ENCODE measurements at places on chromosomes 6 and 20.

DNA sequence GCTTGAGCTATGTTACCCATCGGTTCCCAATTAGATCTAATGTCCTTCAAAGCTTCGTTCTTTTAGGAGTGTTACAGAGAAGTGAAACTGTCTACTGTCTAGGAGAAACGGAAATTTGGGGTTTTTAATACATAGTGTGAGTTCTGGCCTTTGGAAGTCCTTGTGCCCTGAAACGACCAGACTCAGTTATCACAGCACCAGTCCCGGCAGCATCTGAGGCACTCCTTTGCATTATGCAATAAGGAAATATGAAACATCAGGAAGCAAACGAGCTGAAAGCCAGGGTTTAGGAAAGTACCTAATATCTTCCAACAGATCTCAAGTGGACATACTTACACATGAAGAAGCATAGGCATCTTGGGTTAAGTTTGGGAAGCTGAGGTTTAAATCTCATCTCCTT is 61.8 kb upstream of the ADGRF1 start:
- DNase-seq, result no peak

DNA sequence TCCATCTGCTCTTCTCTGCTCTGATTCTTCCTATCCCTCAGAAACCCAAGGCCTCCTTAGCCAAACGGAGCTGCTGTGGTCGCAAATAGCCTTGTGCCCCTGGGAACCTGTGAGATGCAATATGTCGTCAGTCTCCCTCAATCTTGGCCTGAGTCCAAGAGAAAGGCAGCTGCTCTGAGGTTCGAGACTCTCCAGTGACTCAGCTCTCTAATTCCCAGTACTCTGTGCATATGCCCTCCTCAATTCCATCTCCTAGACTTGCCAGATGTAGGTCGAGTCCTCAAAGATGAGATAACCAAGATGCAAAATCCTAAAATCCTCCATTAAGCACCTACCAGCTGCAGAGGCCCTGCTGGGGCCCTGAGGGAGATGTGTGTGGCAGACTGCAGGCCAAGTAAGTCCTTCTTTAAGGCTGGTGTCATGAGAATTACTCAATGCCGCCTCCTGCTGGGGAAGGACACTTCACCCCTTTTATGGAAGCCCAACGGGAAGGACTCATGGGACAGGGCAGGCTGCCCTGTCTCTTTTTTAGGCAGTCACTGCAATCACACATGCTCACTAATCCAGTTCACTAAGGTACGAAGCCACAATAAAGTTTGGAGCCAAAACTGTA is 28.5 kb downstream of the C6orf15 start:
- no peak for DNase-seq

- DNase-seq, result no peak
Measured at GRCh38 chr6:22891934-22892333, 322.6 kb downstream of the HDGFL1 start.

- no peak for DNase-seq
Measured at GRCh38 chr6:44093066-44093465, 34.2 kb downstream of the MRPL14 start.

DNA sequence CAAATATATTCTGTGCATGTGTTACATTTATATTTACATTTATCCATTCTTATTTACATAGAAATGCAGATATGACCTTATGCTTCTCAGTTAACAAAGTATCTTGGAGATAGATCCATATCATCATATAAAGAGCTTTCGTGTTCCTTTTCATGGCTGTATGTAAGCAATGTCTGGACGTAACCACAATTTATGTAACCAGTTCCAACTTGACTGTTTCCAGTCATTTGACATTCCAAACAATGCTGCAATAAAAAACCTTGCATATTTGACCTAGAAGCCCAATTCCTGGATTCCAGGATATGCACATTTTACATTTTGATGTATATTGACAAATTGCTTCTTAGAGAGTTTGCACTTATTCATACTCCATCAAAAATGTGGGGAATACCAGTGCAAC is 113.7 kb upstream of the F13A1 start:
- no peak for DNase-seq

DNA sequence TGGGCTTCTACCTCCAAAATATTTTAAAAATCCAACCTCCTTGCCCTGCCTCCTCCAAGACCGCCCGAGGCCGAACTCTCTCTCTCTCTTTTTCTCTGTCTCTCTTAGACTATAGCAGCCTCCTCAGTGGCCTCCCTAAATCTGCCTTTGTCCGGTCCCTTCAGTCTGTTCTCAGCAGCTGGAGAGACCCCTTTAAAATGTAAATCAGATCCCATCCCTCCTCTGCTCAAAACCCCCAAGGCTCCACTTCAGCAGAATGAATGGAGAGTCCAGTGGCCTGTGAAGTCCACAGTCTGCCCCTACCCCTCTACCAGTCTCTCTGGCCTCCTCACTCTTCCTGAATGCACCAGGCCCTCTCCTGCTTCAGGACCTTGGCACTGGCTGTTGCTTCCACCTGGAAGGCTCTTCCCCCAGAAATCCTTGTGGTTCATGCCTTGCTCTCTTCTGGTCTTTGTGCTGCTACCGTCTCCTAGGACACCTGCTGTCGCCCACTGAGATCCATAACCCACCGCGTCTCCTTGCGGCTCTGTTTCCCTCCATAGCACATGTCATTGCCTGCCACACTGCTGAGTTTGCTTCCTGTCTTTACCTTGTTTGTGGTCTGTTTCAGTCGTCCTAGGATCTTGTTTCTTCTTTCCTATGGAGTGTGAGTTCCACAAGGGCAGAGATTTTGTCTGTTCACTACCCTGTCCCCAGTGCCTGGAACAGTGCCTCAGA is 6.0 kb downstream of the MLN start:
- DNase-seq, result no peak

- no peak for DNase-seq
Measured at GRCh38 chr6:43090559-43090956, 14.4 kb downstream of the PTK7 start.

DNA sequence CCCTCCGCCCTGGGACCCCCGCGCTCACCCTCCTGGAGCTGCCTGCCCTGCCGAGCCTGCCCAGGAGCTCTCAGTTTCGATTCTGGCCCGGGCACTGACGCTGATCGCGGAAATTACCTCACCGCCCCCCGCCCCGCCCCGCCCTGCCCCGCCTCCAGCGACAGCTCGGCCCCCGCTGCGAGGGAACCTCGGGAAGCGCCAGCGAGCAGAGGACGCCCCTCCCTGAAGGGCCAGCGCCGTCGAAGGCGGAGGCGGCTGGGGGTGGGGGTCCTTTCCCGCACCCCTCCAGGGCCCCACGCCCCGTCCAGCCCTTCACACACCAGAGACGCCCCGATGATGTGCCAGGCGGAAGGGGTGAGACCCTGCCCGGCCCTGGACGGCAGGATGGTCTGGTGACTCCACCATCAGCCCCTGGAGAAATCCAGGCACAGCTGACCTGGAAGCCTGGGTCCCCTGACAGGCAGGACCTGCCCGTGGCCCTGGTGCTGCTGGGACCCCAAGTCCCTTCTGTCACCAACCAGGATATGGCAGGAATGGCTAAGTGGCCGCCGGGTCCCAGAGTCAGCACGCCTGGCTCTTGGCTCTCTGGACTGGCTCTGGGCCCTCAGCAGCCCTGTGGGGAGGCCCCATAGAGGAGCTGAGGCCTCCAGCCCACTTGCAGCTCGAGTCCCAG is at the start of gene HELZ2:
TSS of gene HELZ2 (minus strand) at position 84 of the 673 bp plus-strand sequence. CDS start 1,854 bp downstream, outside the sequence.
- no peak for DNase-seq

- DNase-seq, result no peak
Measured at GRCh38 chr6:138849791-138850190, 53.9 kb downstream of the ECT2L start.

DNA sequence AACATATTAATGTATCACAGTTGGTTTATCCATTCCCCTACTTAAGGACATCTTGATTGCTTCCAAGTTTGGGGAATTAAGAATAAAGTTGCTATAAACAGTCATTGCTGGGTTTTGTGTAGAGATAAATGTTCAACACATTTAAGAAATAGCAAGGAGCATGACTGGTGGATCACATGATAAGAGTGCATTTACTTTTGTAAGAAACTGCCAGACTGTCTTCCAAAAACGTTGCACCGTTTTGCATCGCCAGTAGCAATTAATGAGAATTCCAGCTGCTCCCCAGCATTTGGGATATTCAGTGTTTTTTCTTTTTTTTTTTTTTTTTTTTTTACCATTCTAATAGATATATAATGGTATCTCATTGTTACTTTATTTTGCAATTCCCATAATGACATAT is 695.7 kb upstream of the GJE1 start:
- no peak for DNase-seq

DNA sequence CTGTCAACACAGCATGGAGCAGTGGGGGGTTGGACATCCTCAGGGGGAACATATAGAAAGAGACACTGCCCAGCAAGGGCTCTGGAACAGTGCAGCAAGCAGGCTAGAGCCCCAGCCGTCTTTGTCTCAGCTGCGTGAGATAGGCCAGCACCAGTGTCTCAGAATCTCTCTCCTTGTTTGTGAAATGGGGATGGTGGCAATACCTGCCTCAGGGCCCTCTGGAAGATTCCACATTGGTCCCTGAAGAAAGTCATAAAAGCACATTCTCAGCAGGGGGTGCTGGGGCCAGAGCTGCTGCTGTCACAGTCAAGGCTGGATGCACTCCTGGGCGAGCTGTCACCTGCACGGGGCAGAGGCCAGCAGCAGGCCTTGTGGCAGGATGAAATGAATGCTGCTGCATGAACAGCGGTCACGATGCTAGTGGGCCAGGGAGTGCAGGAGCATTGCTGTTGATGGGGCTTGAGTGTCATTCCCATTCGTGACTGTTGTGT is 121.7 kb downstream of the SYCP2 start:
- peak; percentile 61 for DNase-seq

DNA sequence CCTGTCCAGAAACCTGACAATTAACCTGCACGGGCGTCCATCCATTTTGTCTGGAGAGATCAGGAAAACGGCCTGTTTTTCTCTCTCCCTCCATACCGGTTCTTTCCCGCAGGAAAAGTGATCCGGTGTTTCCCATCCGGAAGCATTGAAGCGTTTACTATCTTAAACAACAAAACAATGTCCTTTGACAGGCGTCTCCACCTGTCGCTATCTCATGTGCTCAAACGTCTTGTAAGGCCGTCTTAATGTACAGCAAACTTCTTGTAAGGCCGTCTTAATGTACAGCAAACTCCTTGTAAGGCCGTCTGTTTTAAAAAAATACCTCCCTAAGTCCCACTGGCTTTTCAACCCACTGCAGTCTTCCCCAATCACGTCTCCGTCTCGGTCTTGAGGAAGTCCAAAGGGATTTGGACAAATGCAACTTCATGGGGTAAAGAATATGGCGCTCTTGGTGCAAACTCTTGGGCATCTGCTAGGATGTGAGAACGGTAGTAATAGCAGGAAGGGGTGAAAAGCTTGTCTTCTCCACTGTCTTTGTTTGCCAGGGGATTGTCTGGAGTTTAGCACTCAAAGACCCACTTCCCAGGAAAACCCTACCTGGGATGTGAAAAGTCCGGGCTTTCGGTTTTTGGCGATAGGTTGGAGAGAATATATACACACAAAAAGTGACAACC is 29.9 kb upstream of the TRIM27 start:
- no peak for DNase-seq

GRCh38 chr6:104799134-104799657 is 60.5 kb downstream of the HACE1 start:
- no peak for DNase-seq

GRCh38 chr6:150511313-150511712 is 88.4 kb upstream of the PLEKHG1 start:
- DNase-seq, result no peak

- DNase-seq, result no peak
Measured at GRCh38 chr20:49833483-49833882, 20.9 kb downstream of the SLC9A8 start.

DNA sequence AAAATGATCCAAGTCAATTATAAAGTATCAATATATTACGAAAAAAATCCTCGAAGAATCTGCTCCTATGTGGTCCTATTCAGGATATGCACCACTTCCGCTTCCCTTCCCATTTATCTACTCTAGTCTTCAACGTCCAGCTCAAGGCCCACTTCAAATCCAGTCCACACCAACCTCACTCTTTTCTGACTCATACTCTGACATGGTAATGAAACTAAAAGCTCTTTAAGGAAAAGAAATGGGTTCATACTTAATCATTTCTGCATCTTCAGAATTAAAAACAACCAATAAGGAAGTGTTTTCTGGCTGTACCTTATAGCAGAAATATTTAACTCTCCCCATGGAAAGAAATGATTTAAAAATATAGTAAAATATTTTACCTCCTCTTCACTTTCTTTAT is 15.1 kb downstream of the DEK start:
- DNase-seq, result no peak

- DNase-seq, result no peak
Measured at GRCh38 chr20:43895235-43895634, 19.4 kb upstream of the TOX2 start.

DNA sequence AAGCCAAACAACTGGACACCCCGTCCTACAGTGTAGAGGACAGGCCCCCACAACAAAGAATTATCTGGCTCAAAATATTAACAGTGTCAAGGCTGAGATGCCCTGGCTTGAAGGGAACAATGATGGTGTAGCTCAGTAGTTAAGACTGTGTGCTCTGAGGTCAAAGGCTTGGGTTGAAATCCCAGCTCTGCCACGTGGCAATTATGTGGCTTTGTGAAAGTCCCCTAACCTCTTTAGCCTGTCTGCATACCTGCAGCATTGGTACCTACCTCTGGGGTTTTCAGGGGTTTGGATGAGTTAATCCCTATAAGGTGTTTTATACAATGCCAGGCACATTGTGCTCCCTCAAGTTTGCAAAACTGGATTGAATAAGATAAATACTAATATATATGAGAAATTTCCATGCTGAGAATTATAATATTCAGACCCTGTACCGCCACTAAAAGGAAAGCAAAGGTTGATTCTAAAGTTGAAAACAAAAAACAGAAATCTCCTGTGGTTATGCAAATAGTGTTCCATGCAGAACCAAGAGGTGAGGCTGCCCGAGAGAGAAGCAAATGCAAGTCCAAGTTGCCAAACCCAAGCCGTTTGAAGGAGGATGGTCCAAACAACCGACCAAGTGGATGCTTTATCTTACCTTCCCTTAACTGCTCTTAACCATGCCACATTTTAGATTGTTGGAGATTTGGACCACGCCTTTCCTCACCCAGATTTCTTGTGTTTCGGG is 199.8 kb downstream of the NFATC2 start:
- no peak for DNase-seq

DNA sequence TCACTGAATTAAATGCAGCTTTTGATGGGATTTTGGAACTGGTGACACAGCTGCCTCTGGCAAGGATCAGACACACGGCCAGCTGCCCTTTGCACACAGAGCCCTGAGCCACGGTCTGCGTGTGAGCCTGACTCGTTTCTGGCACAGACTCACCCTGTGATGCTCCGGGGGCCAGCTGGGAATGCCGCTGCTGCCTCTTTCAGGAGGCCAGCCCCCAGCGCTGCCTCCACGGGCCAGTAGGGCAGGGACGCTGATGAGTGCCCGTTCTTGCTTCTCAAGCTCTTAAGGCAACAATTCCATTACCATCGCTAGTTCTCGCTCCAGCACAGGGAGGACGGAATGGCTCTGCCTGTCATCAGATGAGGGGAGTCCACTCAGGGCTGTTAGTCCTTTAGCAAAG is 61.6 kb downstream of the IRF4 start:
- DNase-seq, result no peak
